ENCODE measurements at places on chromosomes 7 and 10. TPM values are rescaled to one million over a fixed set of nuclear protein-coding genes. Genes with fewer than 3 reads are reported as not detected.

Gene TMEM236
- 0.10 TPM for total RNA-seq

Gene NKX1-2
- not detected for total RNA-seq

Gene PIK3CG
- 80.7 TPM for total RNA-seq

Gene MUC12
- total RNA-seq, result not detected

Gene COL13A1
- not detected for total RNA-seq

Gene ZNF789
- total RNA-seq, result 38.5 TPM

Gene YWHAG
- 115 TPM for total RNA-seq

GRCh38 chr10:77494327-77494726, 143.3 kb downstream of the KCNMA1 start:
- DNase-seq, result no peak

GRCh38 chr10:100968062-100968736, 1.1 kb upstream of the SEMA4G start:
- DNase-seq, result no peak

GRCh38 chr7:35565927-35566326, 129.0 kb downstream of the HERPUD2 start:
- DNase-seq, result no peak

- no peak for DNase-seq
These were observed 194.9 kb downstream of the SKIDA1 start for GRCh38 chr10:21330628-21331020.

DNA sequence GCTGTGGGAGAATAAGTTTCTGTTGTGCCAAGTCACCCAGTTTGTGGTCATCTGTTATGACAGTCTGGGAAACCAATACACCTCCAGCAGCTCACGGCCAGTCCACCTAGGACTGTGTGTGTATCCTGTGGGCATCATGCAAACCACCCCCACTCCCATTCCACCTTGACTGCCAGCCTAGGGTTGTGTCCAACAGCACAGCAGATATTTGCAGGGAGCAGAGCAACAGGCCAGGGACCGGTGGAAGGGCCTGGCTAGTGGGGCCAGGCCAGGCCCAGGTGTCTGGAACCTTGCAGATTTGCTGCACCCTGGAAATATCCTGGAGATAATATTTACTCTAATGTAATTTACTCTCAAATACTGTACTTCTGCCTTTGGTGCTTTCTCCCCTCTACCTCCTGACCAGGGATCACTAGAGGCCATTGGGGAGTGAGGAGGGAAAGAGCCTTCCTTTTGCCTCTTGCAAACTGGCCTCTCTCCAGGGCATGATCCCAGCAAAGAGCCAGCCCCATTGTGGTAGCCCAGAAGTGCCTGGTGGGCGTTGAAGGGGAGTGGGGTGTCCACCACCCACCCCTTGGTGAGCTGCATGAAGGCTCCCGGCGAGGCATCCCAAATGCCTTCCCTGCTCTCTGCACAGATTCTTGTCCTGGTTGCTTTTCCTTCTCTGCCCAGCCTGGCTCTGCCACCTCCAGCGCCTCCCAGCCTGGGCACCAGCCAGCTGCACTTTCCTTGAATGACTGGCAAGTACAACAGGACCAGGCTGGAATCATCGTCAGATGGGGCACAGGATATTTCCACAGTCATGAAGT, 15.2 kb upstream of the TPST1 start:
- no peak for DNase-seq

DNA sequence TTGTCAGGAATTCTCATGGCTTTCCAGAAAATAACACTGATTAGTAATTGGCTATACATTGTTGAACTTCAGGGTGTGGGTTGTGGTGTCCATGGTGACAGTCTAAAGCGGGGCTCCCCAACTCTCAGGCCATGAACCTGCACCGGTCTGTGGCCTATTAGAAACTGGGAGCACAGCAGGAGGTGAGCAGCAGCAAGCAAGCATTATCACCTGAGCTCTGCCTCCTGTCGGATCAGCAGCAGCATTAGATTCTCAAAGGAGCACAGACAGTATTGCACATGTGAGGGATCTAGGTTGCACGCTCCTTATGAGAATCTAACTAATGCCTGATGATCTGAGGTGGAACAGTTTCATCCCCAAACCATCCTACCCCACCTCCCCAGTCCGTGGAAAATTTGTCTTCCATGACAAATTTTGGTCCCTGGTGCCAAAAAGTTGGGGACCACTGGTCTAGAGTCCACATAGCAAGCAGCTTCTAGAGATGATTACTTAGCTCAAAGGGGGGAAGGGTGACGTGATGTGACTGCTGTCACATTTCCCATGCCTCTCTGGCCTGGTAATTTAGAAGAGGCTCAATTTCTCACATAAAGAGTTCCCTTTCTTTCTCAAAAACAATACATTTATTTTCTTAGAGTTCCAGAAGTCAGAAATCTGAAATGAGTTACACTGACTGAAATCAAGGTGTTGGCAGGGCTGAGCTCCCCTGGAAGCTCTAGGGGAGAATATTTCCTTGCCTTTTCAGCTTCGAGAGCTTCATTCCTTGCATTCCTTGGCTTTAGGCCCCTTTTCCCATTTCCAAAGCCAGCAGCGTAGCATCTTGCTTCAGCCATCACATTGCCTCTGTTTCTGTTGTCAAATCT, 17.6 kb upstream of the FAM221A start:
- DNase-seq, result no peak

- DNase-seq, result no peak
These were observed 146.4 kb upstream of the LYZL2 start for GRCh38 chr10:30775779-30776591.

DNA sequence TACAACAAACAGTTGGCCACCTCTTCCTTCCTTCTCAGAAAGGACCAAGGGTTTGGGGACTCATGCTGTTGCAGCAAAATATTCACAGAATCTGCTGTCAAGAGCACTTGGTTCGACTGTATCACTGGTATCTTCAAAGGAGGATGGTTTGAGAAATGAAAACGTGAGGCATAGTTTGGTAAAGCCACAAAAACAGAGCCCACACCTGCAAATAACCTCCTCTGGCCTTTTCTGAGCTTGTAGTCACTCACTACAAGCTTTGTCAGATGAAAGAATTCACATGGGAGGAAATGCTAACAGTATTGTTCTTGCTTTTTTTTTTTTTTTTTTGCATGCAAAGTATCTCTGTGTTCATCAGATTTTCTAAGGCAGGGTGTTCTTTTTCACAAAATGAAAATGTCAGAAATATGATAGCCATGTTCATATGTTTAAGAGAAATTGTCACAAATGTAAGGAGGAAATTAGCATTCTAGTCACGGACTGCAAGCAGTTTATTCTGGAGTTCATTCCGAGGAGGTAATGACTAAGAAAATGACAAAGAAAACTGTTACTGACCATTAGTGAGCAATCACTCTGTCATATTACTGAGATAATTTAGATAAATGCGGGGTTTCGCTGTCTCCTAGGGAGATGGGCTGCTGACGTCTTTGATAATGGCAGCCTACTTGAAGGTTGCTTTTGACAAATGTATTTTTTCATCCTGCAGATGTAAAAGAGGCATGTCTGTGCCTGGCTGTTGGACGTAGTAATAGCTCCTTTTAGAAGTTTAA, 117.8 kb upstream of the MYO3A start:
- DNase-seq, result no peak

DNA sequence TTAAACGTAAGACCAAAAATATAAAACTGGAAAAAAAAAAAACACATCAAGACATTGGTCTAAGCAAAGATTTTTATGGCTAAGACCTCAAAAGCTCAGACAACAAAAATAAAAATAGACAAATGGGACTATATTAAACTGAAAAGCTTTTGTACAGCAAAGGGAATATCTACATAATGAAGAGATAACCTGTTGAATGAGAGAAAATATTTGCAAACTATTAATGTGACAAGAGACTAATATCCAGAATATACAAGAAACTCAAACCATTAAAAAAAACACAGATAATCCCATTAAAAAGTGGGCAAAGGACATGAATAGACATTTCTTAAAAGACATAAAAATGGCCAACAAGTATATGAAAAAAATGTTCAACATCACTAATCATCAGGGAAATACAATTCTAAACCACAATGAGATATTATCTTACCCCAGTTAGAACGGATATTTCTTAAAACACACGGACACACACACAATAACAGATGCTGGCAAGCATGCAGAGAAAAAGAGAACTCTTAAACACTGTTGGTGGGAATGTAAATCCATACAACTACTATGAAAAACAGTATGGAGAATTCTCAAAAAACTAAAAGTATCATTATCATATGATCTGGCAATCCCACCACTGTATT, 28.8 kb downstream of the CNOT4 start:
- no peak for DNase-seq

DNA sequence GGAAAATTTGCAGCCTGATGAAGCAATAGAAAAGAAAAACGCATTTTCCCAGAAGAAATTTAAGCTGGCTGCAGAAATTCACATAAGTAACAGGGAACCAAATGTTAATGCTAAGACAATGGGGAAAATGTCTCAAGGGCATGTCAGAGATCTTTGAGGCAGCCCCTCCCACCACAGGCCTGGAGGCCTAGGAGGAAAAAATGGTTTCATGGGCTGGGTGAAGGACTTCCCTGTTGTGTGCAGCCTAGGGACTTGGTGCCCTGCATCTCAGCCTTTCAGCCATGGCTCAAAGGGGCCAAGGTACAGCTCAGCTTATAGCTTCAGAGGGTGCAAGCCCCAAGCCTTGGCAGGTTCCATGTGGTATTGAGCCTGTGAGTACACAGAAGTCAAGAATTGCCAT, 476.1 kb upstream of the DPP6 start:
- DNase-seq, result no peak

- no peak for DNase-seq
These were observed 1.3 kb downstream of the TFPI2 start for GRCh38 chr7:93889261-93889660.

GRCh38 chr7:25360451-25360850, 132.2 kb upstream of the NPVF start:
- DNase-seq, result no peak

- no peak for DNase-seq
These were observed 37.0 kb downstream of the CNPY1 start for GRCh38 chr7:155509359-155509724.

GRCh38 chr7:45709168-45710042, 135.2 kb downstream of the ADCY1 start:
- DNase-seq, result no peak

DNA sequence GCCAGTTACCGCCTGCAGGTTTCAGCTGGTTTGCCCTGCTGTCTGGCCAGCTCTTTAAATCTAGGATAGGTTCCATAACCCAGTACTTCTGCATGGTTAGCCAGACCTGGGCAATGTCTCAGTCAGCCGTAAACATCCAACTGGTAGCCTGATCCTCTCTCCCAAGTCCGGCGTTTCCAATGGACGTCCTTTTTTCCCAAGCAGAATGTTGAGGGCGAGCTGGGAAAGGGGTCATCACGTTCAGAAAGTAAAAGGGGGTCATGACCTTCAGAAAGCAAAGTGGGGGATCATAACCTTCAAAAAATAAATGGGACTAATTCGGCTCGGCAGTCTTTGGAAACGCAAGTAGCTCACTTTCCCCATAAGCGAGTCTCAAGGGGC, 430 bp downstream of the PON3 start:
- no peak for DNase-seq

GRCh38 chr10:20836401-20836800, 60.7 kb downstream of the NEBL start:
- no peak for DNase-seq
